ENCODE measurements at places on chromosomes 1 and 21. TPM values are rescaled to one million over a fixed set of nuclear protein-coding genes. Genes with fewer than 3 reads are reported as not detected.

Gene RNF223
- not detected for total RNA-seq

Gene DIO1
- not detected for total RNA-seq

Gene RHOU
- total RNA-seq = 0.83 TPM

Gene FMN2
- 50.0 TPM for total RNA-seq

Gene ZNF670
- total RNA-seq = 4.5 TPM

Gene TCHH
- not detected for total RNA-seq

Gene GNAT2
- 0.36 TPM for total RNA-seq

Gene KLHDC8A
- total RNA-seq = not detected

Gene NOL9
- 21.4 TPM for total RNA-seq

Gene LRRC53
- not detected for total RNA-seq

Gene IFI16
- total RNA-seq = 60.3 TPM

Gene ELAPOR1
- total RNA-seq = 0.28 TPM

Gene ZP4
- not detected for total RNA-seq

Gene UBE2G2
- 75.8 TPM for total RNA-seq

Gene UBL4B
- total RNA-seq = not detected

Gene MTARC2
- 0.56 TPM for total RNA-seq

Gene LRRC71
- total RNA-seq = not detected

Gene GCSAML
- total RNA-seq = not detected

Gene FBXO2
- total RNA-seq = 0.56 TPM

Gene RPTN
- total RNA-seq = not detected

Gene KIRREL1
- 64.7 TPM for total RNA-seq

Gene MNDA
- total RNA-seq = not detected

Gene RIPK4
- under 0.01 TPM for total RNA-seq

Gene CLCA4
- not detected for total RNA-seq

Gene TADA1
- 16.8 TPM for total RNA-seq

Gene CYP4A22
- not detected for total RNA-seq

Gene CD34
- not detected for total RNA-seq

Gene TMEM52
- total RNA-seq = 0.28 TPM
